ENCODE measurements at places on chromosomes 4 and X.

DNA sequence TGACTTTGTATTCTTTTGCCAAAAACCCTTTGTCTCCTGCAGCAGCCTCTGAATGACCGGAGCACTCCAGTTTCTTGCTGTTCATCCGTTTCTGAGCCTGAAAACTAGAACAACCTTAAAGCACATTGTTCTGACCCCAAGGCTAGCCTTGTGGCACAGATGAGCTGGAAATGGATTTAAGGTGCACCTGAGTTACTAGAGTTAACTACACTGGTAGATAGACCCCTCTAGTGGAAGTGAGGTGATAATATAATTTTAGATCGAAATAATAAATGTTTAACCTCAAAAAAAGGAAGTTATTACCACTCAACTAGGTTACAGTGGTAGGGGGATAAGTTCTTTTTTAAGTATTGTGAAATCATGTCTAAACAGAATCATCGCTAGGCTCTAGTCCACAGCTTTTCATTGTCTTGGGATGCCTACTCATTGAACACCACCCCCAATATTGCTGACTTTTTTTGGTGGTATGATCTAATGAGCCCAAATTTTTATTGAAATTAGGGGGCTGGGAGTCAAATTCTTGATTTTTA, 2.7 kb downstream of the PLS3 start:
- peak; percentile 7 for DNase-seq

- no peak for DNase-seq
Measured at GRCh38 chrX:6432226-6432625, 102.7 kb downstream of the VCX3A start.

DNA sequence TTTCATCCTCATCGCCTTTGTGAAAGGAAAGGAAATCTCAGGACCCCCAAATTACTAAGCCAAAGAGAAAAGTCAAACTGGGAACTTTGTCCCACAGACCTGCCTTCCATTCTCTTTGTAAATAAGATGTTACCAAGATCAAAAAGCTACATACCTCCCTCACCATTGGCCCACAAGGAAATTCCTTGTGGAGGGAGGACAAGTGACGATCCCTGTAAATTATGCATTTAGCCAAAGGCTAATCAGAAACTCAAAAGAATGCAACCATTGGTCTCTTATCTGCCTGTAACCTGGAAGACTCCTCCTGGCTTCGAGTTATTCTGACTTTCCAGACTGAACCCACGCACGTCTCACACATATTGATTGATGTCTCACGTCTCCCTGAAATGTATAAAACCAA, 70.3 kb downstream of the SHOX start:
- DNase-seq: no peak

DNA sequence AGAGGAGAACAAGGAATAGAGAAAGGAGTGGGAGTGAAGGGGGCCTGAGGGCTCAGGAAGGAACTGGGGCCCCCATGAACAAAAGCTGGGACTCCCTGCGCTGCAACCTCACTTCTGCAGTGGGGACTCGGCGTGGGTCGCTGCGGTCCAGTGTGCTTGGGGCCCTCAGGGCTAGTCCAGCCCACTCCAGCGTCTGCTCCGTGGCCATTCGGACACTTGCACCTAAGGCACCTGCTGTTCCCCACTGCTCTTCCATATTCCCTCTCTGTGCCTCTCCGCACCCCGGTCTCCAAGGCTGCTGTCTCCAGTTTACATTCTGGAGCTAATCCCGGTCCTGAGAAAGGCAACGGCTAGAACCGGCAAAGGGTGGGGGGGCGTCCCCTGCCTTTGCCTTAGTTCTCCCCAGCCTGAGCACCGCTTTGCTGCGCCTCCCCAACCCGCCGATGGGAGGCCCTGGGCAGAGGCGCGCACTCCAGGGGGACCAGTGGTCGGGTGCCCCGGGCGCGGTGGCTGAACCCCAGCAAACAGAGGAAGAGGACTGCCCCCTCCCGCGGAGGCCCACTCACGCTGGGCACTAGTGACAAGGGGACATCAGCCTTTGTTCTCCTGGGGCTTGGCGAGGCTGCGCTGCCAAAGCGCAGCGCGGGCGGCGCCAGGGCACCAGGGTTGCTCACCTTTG, 327.7 kb upstream of the F9 start:
- no peak for DNase-seq

- no peak for DNase-seq
Measured at GRCh38 chrX:85309717-85310116, 65.9 kb downstream of the ZNF711 start.

DNA sequence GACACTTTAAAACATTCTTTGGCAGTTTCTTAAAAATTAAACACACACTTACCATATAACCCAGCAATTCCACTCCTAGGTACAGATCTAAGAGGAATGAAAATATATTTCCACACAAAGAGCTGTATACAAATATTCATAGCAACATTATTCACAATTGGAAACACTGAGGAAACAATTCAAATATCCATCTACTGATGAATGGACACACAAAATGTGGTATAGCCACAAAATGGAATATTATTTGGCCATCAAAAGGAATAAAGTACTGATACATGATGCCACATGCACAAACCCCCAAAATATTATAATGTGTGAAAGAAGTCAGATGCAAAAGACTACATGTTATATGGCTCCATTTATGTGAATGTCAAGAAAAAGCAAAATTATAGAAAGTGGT, 70.9 kb downstream of the HS6ST2 start:
- DNase-seq: no peak

- DNase-seq: peak; percentile 17
Measured at GRCh38 chrX:35890699-35891098, 28.8 kb upstream of the CFAP47 start.

DNA sequence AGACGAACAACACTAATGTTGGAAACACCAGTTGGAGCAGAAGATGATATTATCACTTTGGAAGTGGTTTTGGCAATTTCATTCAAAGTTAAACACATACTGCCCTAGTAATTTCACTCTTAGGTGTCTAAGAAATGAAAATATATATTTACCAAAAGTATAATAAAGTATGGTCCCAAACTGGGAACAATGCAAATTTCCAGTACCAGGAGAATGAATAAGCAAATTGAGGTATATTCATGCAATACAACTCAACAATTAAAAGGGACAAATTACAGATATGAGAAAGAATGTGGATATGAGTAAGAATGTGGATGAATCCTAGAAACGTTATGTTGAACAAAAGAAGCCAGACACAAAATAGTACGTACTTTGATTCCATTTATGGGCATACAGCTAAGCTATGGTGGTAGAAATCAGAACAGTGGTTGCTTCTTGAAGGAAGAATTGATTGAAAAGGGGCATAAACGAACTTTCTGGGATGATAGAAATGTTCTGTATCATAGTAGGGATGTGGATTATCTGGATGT, 10.0 kb downstream of the ELMOD2 start:
- DNase-seq: peak; percentile 22

DNA sequence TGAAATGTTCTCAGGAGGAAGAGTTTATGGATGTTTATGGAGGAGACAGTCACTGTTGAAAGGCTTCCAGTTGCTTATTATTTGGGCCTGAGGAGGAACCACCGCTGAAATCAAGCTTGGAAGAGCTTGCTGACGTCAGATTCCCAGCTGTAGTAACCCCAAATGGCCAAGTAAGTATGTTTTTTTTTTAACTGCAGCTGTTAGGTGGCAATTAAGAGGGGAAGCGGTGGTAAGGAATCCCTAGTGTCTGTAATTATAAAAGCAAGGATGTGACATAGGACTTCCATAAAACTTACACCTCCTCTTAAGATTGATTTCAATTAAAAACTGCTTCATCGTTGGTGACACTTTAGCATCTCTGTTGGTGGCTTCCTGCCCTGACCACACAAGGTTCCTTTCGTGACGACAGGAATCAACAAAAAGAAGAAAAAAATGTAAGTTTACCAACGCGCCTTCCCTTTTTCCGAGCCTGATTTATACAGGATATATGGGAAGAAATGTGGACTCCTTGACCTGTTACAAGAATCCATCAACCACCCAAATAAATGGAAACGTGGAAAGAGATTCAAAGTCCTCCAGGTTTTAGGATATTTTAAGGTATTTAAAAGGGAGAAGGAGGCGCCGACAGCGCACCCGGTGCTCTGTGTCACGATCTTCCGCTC, 884 bp downstream of the RELL1 start:
- DNase-seq: peak; percentile 74

DNA sequence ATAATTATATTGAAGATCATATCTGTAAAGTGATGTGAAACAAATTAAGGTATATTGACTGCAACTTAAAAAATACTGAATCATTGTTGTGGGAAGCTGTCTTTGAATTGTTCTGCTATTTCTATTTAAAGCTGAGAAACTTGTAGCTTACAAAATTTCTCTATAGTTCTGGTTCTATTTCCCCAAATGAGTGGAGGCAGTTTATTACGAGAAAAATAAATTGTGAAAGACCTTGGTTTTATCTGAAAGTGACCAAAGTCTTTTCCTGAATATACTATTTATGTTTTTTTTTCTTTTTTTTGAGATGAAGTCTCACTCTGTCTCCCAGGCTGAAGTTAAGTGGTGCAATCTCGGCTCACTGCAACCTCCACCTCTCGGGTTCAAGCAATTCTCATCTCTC, 165.4 kb downstream of the SH3BGRL start:
- no peak for DNase-seq

DNA sequence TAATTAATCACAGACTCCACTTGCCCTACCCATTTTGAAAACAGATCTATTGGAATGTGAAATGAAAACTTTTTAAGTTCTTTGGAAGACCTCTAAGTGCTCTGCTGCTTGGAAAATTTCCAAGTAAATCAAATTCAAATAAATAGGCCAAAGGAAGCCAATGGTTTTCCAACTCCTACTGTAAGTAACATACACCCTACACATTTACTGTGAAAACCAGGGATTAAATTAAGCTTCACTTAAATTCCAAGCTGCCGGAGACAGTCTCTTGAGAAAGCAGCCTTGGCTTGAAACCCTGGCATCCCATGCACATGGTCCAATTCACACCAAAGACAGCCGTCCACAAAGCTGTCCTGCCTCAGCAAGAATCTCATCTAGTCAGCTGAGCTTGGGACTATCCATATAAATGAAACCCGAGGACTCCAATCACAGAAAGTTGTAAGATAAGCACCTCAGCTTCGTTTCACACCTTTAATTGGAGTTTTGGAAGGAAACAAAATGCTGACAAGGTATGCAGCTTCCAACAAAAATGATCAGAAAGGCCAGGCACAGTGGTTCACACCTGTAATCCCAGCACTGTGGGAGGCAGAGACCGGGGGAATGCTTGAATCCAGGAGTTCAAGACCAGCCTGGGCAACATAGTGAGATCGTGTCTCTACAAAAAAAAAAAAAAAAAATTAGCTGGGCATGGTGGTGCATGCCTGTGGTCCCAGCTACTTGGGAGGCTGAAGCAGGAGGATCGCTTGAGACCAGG, 88.6 kb downstream of the APBB2 start:
- peak; percentile 57 for DNase-seq

DNA sequence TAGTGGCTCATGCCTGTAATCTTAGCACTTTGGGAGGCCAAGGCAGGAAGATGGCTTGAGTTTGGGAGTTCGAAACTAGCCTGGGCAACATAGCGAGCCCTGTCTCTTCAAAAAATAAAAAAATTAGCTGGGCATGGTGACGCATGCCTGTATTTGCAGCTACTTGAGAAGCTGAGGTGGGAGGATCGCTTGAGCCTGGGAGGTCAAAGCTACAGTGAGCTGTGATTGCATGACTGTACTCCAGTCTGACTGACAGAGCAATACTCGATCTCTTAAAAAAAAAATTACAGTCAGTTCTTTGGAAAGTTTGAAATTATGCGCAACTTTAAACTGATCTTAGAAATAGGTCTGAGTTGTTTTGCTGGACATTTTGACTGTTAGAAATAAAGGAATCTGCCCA, 55.8 kb downstream of the DOCK11 start:
- no peak for DNase-seq

DNA sequence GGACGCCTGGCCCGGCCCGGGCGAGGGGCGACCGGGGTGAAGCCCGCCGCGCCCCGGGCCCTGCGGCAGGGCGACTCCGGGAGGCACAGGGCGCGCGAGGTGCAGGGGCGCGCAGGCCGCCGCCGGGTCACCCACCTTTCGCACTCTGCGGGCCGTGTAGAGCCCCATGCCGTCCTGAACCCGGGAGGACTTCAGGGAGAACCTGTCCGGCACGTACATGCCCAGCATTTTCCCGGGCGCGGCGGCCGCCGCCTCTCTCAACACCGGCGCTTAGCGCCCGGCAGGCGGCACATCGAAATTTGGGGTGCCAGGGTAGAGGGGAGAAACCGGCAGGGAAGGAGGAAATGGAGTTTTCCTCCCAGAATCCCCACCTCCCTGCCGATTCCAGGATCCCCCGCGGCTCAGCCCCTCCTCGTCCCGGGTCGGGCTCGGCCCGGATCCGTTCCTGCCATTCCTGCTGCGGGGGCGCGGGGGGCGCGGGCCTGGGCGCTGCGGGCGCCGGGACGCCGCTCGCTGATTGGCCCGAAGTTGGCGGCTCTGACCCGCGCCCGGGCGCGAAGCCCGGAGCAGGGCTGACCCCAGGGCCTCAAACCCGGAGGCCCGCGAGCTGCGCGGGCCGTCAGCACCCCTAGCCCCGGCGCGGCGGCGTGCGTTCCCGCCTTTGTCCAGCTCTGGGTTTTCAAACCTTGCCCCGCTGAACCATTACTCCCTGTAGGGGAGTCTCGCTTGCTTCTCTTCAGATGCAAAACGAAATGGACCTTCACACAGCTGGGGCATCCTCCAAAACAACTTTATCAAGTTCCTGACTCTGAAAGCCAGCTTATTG, at the start of gene PRDM5:
Gene PRDM5, minus strand, starts transcription at position 346 of the 826 bp plus-strand sequence. Its CDS starts 118 bp downstream, at position 228.
- peak; percentile 67 for DNase-seq

DNA sequence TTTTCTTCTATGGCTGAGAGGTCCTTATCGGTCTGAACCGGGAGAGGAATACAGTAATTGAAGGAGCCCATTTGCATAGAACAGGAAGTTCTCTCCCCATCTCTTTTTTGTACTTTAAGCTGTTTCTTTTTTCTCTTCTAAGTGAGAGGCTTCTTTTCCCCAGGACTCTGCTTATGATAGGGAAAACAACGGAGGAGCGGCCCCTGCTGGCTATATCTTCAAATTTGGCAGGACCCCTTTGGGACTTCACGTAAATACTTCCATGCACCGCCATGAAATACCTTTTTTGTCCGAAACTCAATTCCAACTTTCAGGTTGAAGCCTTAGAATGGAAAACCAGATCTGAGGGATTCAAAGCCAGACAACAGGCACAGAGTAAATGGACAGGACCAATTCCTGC, 1153.0 kb upstream of the INTU start:
- DNase-seq: peak; percentile 3

DNA sequence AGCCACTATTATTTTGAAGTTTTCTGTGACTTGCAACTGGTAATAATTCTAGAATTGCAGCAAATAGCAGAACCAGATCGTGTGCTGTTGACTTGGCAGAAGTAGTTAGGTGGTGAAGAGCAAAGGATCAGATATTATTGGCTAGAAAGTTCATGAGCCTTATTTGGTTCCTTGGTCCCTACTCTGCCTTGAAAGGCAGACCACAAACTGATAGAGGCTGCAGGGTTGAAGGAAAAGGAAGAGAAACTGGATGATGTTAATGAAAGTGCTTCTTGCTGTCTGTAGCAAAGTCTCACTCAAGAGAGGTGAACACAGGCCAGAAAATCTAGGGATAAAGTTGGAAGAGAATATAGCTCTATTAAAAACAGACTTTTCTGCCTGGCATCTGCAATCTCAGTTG, 41.2 kb upstream of the RNF150 start:
- DNase-seq: no peak

Measured in adipocyte (in vitro differentiated cells).